ENCODE measurements at places on chromosomes 2 and 18. TPM values are rescaled to one million over a fixed set of nuclear protein-coding genes. Genes with fewer than 3 reads are reported as not detected.
A peak's percentile ranks its signal among the peaks of the same experiment; 100 is the strongest.

Gene SH2D6
- total RNA-seq: 1.4 TPM

Gene PLGLB1
- 7.9 TPM for total RNA-seq

Gene EIPR1
- total RNA-seq: 34.6 TPM

Gene TMEM247
- total RNA-seq: not detected

Gene CACNB4
- total RNA-seq: 0.71 TPM

Gene CCL20
- total RNA-seq: not detected

Gene TMEM198
- total RNA-seq: 1.1 TPM

Gene FAM228A
- total RNA-seq: 0.51 TPM

GRCh38 chr2:217402761-217403383 lies 543.0 kb upstream of the TNP1 start:
- DNase-seq: no peak
- no peaks in the 10 kb centered on the region for H3K27me3 ChIP-seq
- H3K4me3 ChIP-seq: no peak overlapping the region
- H3K27ac ChIP-seq: no peak overlapping the region
- peaks cover 22% of the 10 kb centered on the region for H3K4me1 ChIP-seq

DNA sequence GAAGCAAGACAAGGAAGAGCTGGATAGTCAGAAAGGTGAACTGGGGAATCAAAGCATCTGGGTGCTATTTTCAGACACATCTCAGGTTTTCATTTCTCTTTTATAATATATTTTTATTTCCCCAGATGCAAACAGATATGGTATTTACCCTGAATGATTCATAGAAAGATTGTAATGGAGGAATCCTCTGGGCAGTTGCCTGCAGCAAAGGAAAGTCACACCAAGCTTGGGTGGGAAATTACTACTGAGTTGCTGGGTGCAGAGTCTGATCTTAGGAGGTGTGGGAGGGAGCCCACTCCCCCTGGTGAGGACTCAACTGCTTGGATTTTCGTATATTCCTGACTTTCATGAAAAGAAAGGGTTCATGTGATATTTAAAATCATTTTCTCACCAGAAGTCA lies 2.1 kb downstream of the EFR3B start:
- no peaks in the 10 kb centered on the region for H3K36me3 ChIP-seq
- no peak for DNase-seq
- peaks cover 21% of the 10 kb centered on the region for H3K4me1 ChIP-seq
- H3K4me3 ChIP-seq: no peak overlapping the region

GRCh38 chr18:26780520-26781325 lies 84.8 kb downstream of the AQP4 start:
- H3K27ac ChIP-seq: no peak overlapping the region
- H3K36me3 ChIP-seq: no peaks in the 10 kb centered on the region

DNA sequence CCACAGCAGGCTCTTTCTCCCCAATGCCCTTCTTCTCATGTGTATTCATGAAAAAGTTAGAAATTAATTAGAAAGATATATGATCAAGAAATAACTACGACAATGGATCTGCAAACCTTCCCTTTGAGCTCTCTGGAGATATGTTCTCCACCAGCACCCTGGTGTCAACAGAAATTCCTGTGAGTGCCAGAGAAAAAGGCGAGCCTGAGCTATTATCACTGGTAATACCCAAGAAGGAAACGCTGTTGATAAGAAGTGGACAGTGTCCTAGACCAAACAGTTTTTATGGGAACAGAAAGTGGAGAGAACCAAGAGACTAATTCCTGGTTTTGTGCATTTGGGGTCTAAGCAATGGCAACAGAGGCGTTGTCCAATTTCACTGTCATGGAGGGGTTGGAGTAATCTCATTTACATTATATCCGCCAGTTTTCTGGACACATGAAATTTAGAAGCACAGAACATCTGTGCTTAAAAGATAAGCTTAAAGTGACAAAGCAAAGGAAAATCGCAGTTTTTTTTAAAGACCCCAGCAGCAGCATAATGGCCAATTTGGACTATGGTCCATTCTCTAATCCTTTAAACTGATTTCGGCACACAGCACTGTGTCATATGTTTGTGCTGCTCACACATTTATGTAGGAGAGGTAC lies 47.2 kb upstream of the CDC42EP3 start:
- H3K27me3 ChIP-seq: no peaks in the 10 kb centered on the region
- no peak overlapping the region for H3K27ac ChIP-seq
- DNase-seq: no peak

DNA sequence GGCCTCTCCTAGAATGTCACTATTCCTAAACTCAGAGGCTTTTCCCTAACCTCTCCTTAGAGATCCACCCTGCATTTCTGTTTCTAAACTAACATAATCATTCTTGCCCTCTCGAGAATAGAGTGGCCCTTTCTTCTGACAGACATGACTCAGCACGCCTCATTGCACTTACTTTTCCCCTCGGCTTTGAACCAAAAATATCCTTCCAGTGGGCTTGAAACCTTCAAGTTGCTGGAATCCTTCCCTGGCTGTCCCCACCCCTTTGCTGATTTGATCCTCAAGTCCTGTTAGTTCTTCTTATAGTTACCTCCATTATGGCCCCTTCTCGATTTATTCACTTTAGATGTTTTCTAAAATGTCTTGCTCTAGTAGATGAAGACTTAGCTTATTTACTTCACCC lies 158.0 kb downstream of the LTBP1 start:
- H3K4me3 ChIP-seq: no peak overlapping the region
- DNase-seq: no peak
- H3K27ac ChIP-seq: no peak overlapping the region
- H3K27me3 ChIP-seq: peaks cover 10% of the 10 kb centered on the region
- no peaks in the 10 kb centered on the region for H3K4me1 ChIP-seq

GRCh38 chr18:35515460-35516130 lies 17.8 kb upstream of the INO80C start:
- no peak overlapping the region for H3K4me3 ChIP-seq
- H3K27me3 ChIP-seq: no peaks in the 10 kb centered on the region
- H3K36me3 ChIP-seq: no peaks in the 10 kb centered on the region
- no peak for DNase-seq
- no peak overlapping the region for H3K27ac ChIP-seq

DNA sequence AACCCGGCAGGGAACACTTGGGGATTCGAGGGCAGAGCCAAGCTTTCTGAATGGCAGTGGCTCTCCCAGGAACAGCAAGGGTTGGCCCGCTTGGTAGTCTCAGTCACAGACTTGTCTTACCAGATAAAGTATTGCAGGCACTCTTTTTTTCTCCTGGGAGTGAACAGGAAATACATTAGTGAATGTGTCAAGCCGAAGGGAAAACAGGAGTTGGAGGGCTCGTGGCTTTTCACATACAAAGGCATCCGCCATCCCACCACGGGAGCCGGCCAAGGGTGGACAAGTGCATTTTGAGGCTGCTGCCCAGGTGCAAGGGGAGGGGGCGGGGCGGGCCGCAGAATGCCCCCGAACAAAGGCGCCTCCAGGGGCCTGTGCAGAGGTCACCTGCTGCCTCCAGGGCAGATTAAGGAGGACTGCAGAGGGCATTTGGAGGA lies 163.3 kb upstream of the SIX3 start:
- peaks cover 2% of the 10 kb centered on the region for H3K36me3 ChIP-seq
- peaks cover 9% of the 10 kb centered on the region for H3K27me3 ChIP-seq
- no peak overlapping the region for H3K27ac ChIP-seq
- no peak for DNase-seq

- no peak overlapping the region for H3K27ac ChIP-seq
- H3K4me1 ChIP-seq: peaks cover 20% of the 10 kb centered on the region
- DNase-seq: no peak
- no peaks in the 10 kb centered on the region for H3K27me3 ChIP-seq
- no peak overlapping the region for H3K4me3 ChIP-seq
Observed at GRCh38 chr2:233285921-233286320, 21.7 kb upstream of the SAG start.

DNA sequence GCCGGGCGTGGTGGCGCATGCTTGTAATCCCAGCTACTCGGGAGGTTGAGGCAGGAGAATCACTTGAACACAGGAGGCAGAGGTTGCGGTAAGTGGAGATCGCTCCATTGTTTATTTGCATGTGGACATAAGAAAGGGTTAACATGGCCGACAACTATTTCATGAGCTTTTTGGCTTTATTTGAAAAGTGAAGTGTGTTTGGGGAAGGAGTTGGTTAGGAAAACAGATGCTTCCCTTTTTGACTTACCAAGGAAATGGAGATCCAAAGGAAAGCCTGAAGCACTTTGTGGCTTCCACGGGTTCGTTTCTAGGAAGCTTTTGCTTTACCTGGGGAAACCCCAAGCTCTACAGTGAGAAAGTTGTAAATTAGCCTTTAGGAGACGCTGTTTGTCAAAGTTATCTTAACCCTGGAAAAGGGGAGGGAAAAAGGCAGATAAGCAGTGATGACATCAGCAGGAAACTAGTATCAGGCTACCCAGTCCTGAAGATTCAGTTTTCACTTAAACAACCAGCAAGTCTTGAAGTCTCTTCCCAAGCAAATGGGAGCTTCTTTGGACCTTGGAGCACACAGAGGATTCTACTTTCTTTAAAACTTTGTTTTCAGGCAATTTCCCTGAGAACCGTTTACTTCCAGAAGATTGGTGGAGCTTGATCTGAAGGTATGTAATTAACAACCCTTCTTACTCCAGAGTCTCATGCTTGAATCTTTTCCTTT lies at the start of gene CASP10:
Gene CASP10, plus strand, starts transcription at position 492 of the 715 bp plus-strand sequence. CDS start 2,637 bp downstream, outside the sequence.
- H3K27ac ChIP-seq: peak within 1 kb of the TSS; percentile 92
- peaks cover 30% of the 10 kb centered on the region for H3K36me3 ChIP-seq
- H3K4me3 ChIP-seq: peak within 1 kb of the TSS; percentile 96
- no peak for DNase-seq
- H3K27me3 ChIP-seq: no peaks in the 10 kb centered on the region
- H3K4me1 ChIP-seq: peaks cover 41% of the 10 kb centered on the region

GRCh38 chr2:231761735-231762134 lies 19.3 kb downstream of the PDE6D start:
- H3K27me3 ChIP-seq: no peaks in the 10 kb centered on the region
- no peak overlapping the region for H3K27ac ChIP-seq
- no peak for DNase-seq
- H3K4me3 ChIP-seq: no peak overlapping the region

DNA sequence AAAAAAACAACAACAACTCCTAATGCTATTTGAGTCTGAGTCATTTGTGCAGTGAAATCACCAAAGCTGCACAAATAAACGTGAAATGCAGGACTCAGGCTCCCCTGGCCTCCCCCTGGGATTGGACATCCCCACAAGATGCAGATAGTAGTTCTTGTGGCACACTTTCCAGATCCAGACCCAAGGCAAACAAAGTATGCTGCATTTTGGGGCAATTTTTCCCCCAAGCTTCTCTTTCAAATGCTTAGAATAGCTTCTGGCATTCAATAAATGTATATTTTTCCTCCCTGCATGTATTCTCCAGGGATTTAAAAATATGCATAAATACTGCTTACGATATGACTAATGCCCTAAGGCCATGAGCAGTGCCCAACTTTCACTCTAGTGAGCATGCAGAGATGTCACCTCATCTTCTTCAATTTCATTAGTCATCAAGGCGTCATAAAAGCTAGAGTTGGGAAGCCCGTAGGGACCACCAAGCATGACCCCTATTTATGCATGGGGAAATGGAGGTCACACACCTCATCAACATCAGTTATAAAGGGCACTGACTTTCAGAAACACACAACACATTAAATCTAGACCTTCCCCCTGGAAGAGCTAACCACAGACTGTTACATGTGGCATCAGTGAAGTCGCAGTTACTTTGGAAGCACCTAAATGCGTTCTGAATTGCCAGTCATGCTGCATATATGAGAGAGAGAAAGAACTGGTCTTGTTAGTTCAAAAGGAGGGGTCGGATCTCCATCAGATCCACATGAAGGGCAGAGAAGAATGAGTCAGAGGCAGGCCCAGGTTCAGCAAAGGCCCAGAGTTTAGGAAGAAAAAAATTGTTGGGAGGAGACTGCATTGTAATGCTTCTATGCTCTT lies 374.1 kb downstream of the LPIN1 start:
- H3K4me1 ChIP-seq: no peaks in the 10 kb centered on the region
- no peak overlapping the region for H3K4me3 ChIP-seq
- no peak overlapping the region for H3K27ac ChIP-seq
- DNase-seq: no peak
- H3K27me3 ChIP-seq: peaks cover 2% of the 10 kb centered on the region
- no peaks in the 10 kb centered on the region for H3K36me3 ChIP-seq

- H3K4me3 ChIP-seq: no peak overlapping the region
- H3K36me3 ChIP-seq: no peaks in the 10 kb centered on the region
- H3K27ac ChIP-seq: no peak overlapping the region
- DNase-seq: no peak
- H3K27me3 ChIP-seq: no peaks in the 10 kb centered on the region
Observed at GRCh38 chr2:241190291-241190981, 2.0 kb downstream of the ANO7 start.

DNA sequence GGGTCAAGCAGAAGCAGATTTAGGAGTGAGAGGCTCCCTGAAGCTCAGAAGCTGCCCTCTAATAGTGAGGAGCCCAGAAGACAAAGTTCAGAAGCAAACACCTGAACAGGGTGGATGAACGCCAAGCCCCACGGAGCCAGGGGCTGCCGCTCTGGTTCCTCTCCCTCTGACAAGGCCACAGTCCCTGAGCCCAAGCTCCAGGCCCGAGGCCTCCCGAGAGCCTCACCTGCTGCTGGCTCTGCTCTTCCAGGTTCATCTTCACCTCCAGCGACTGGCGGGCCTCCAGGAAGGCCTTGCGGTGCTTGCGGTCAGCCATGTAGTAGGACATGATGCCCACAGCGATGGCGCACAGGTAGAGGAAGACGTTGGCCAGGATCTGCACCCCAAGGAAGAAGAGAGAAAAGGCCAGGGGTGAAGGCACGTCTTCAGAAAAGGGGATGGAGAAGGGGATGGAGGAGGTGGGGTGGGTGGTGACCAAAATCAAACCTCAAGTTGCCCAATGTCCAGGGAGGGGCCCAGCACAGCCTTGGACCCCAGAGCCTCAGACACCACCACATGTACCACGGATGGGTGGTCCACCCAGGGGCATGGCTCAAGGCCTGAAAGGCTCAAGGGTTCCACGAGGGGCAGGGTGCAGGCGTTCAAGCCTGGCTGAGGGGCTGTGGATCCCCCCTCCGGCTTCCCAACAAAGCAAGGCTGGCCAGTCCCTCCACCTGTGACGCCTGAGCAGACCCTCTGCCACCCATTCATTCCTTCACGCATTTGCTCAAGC lies 47.5 kb downstream of the ADCY3 start:
- H3K4me1 ChIP-seq: no peaks in the 10 kb centered on the region
- no peak overlapping the region for H3K27ac ChIP-seq
- peaks cover 4% of the 10 kb centered on the region for H3K36me3 ChIP-seq
- no peak for DNase-seq
- H3K27me3 ChIP-seq: no peaks in the 10 kb centered on the region
- no peak overlapping the region for H3K4me3 ChIP-seq

DNA sequence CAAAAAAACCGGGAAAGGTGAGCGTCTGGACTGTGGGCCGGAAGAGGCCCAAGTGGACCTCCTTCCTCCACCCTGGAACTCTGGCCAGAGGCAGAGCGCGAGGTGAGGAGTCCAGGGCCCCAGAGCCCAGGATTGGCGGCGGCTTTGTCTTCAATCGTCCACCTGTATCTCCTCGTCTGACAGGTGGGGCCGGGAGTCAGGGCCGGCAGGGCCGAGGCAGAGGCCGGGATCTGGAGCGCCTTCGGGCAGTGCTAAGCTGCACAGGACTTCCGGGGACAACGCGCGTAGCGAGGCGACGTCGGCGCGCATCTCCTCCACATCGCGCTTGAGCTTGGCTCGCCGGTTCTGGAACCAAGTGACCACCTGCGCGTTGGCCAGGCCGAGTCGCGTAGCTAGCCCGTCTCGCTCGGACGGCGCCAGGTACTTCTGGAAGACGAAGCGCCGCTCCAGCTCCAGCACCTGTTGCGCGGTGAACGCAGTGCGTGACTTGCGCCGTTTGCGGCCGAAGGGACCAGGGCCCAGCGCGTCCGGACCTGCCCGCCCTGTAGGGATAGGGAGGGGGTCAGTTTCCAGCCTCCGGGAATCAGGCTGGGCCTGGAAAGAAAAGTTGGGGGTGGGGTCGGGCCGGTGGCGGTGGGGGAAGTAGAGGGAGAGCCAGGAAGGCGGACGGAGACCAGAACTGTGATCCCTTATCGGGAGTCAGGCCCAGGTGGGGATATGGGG lies 1.5 kb downstream of the LBX2 start:
- peak overlapping the region; percentile 42 for H3K27ac ChIP-seq
- peak overlapping the region; percentile 87 for H3K4me3 ChIP-seq
- H3K4me1 ChIP-seq: peaks cover 24% of the 10 kb centered on the region

Data from activated naive CD8-positive, alpha-beta T cell treated with anti-CD3 and anti-CD28 coated beads, Interleukin-2, amount 10 ng/mL, durations not matched to agents 7 days and 5 days (primary cell).